Hepatic stellate cell (primary cell): ENCODE measurements at places on chromosomes 11 and 22.

DNA sequence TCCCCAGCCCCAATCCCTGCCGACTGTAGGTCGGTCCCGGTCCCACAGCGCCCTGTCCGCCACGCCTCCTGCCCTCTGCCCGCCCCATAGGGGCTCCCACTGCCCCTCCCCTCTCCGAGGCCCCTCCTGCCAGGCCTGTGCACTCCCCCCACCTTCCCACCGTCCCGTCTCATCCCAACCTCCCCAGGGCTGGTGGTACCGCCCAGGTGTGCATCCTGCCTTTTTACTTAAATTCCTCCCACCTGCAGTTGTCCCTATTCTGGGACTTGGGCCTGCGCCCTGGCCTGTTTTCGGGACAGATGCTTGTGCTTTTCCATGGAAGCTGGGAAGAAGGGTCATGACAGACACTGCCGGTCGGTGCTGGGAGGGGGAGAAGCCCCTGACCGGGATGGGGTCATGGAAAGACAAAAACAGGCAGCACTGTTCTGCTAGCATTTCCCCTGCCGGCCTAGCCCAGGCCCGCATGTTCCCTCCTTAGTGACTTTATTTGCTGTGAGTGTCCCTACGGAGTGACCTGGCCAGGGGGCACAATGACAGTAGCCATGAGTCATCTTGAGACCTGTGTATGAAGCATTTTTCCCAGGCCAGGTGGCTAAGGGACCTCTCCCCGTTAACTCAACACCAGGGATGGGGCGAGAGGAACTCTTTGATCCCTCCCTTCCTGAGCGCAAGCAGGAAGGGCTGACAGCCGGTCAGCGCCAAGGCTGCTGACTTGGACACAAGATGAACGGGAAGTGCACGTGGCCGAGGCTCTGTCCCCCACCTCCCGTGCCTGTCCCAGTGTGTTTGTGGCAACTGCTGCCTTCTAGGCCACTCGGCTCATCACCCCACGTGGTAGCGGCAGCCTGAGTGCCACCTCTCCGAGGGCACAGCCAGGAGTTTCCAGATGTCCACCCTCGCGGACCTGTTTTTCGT is 7.1 kb downstream of the TBX1 start:
- no peak for DNase-seq

- DNase-seq: no peak
Observed at GRCh38 chr11:8533332-8533731, 60.7 kb downstream of the STK33 start.

GRCh38 chr11:77184136-77184860 is 56.3 kb downstream of the MYO7A start:
- DNase-seq: no peak

DNA sequence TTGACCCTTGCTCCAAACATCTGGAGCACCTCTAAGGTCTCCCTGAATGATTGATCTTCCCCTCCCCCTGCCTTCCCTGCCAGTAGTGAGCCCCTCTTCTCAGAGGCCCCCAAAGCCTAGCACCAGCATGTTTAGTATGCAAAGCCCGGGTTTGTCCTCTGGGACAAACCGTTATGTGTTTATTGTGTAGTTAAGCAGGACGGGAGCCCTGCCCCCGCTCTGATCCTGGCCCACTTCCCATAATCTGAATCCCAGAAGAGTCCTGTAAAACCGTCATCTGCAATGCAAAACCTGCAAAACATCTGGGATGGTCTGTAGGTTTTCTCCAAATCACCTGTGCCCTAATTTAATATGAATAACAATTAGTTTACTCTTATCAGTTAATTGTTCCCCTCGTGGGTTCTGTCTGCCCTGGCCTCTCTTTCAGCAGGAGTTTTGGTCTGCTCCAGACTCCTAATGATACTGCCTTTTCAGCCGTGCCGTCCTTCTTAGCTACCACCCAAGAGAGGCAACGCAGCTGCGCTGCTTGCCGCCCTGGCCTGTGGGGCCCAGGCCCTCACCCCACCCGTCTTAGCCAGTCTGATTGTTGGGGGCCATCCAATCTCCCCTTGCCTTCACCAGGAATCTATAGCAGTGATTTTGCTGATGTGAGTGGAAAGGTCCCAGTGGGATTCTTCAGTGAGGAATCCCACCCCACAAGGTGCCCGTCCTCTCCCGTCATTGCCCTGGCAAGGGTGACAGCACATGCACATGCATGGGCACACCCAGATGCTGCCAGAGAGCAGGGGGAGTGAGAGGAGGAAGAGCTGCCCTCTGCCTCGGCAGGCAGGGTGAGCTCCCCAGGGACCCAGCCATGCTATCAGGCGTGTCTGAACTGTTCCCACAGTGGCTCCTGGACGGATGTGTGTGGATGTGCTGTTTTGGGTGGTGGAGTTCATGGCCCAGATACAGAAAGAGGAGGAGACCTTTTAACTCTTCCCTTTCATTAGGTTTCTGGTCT is 3.0 kb upstream of the B3GAT1 start:
- DNase-seq: no peak

DNA sequence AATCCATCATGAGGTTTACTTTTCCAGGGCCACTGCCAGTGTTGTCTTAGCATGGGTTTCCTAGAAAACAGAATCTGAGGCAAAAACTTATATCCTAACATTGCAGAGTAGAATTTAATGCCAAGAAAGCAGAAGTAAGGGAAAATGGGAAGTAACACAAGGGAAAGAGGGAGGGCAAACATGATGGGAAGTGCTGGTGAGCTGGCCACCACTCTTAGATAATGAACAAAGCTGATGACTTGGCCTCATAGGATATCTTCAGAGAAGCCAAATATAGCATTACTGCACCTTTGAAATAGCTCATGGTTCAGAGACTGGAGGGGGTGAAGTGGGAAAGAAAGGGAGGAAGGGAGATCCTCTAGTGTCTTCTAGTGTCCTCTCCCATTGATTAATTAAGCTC is 24.8 kb upstream of the CALCB start:
- DNase-seq: no peak

GRCh38 chr11:762421-763072 is 14.7 kb downstream of the GATD1 start:
- peak; percentile 87 for DNase-seq

DNA sequence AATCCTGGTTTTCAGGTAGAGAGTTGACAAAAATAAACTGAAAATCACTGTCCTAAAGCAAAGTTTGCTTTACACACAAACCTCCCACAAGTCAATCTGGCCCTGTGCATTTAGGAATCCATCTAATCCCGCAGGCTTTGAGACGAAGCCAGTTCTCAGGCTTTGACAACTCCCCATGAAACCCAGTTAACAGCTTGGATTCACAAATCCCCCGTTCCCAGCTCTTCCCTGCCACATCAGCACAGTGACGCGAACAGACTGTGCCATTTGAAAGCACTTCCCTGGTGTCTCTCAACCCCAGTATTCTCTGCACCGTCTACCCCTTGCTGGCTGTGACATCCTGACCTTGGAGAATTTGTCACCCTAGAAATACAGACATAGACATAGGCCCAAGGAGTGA is 117.8 kb downstream of the OPCML start:
- DNase-seq: no peak

DNA sequence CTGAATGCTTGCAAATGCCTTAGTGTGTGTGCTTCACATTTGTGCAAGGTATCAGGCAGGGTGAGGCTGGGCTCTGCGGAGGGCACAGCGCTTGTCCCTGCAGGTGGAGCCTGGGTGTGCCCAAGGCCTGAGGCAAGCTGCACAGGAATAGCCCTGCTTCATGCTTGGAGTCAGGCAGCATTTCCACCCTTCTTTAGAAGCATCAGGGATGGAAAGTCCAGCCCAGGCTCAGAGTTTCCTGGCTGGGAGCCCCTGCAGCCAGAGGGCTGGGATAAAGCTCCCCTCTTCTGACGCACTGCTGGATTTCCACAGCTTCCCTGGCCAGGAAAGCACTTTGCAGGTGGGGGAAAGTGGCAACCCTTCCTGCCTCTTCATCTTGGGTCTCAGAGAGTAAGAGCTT is 63.4 kb downstream of the GALNT18 start:
- DNase-seq: no peak
